Stimulated activated CD8-positive, alpha-beta memory T cell treated with anti-CD3 and anti-CD28 coated beads, Interleukin-2, amount 100 ng/mL, for 1 hour (primary cell): ENCODE measurements at places on chromosomes 3 and 15.

- DNase-seq: no peak
Observed at GRCh38 chr15:48828906-48829305, 18.0 kb upstream of the CEP152 start.

- DNase-seq: no peak
Observed at GRCh38 chr3:160005004-160005403, 16.4 kb downstream of the IL12A start.

DNA sequence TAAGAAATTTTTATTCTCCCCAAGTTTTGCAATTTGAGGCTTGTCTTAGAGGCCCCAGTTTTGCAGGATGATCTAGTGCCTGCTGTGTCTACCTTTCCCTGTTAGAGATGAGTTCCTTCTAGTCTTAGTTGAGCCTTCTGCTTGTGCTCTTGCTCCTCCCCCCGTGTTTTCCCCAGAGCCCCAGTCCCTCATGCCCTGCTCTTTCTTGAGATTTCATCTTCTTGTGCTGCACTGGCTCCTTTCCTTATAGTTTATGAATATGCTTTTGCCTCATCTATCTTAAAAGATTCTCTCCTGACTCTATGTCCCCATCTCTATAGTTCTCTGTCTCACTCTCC is 4.7 kb downstream of the GAP43 start:
- DNase-seq: no peak

DNA sequence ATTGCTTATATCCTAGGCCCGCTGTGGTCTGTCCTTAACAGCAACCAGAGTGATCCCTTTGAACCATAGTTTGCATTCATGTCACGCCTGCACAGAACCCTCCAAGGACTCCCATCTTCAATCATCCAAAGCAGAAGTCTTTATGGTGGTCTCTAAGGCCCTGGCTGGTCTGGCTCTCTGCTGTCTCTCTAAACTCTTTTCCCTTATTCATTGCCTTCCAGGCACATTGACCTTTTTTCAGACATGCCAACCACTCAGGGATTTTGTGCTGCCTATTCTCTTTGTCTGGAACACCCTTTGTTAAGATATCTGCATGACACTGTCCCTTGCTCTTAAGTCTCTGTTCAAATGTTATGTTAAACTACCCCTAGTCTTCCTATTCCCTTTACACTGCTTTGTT is 21.9 kb upstream of the ZBTB47 start:
- no peak for DNase-seq

DNA sequence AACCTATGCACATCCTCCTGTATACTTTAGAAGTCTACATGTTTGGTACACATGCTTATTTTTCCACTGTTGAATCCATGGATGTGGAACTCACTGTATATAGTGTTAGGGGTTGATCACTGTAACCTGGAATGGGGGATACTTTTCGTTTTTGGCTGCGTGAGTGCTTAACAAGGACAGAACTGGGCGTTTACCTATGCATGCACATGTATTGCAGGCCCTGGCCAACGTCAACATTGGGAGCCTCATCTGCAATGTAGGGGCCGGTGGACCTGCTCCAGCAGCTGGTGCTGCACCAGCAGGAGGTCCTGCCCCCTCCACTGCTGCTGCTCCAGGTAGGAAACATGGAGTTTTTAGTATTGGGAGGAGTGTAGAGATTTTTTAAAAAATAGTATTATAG is 2.3 kb downstream of the RPLP1 start:
- DNase-seq: no peak

DNA sequence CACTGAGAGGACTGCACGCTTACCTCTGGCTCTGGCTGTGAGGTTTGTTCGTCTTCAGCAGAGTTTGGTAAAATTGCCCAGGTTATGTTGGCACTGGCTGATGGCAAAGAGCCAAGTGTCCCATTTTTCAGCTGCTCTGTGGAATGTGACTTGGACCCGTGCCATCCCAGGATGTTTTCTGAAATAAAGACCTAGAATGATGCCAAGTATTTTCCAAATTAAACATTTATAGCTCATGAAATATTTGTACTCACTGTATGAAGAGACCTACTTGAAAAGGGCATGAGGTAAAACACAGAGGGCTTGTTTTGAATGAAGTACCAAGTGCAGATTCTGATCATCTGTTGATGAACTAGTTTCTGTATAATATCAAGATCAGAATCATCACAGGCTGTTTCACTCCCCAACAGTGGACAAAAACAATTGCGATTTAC is 200.5 kb downstream of the STT3B start:
- DNase-seq: no peak

GRCh38 chr15:100849021-100849854 is 30.4 kb upstream of the ALDH1A3 start:
- peak; percentile 14 for DNase-seq

GRCh38 chr15:70383856-70384255 is 286.1 kb upstream of the TLE3 start:
- no peak for DNase-seq

DNA sequence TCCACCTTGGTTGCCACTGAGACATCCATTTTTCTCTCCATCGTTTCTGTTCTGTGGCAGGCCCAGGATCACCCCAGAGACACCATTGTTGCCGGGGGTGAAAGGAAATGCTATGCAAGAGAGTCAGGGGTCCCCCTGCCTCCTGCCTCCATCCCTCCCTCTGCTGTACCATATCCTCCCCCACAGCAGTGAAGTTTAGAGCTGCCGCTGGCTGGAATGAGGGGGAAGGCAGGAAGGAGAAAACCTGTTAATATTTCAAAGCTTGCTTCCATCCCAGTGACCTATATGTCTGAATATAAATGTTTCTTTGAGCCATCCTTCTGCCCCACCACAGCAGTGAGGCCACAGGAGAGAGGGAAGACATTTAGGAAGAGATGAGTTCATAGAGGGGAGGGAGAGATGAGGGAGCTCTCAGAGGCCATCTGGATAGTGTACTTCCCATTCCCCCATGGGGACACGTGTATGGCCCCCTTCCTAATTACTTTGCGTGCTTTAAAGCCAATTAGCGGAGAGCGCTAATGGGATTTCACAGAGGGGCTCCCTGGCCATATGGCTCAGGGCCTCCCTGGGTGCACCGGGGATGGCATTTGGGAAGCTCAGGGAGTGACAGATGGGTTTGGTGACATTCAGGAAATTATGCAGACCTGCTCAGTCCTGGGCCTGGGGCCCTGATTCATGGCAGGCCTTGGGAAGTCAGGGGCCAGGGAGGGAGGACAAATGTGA is 40.4 kb upstream of the CHRNB4 start:
- DNase-seq: no peak

DNA sequence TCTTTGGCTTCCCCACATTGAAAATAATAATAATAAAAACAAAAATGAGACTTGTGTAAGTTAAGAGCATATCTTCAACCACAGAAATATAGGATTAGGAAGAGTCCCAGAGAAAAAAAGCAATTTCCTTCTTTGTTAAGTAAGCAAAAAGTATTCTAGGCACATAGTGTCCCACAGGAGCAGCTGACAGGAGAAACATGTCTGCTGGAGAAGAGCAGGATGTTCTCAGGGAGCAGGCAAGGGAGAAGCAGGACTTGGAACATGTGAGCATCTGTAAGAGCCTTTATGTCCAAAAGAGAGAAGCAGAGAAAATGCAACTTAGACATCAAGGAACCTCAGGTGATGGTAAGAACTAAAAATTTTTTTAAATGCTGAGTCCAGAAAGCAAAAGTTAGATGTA is 39.0 kb downstream of the TTC23 start:
- no peak for DNase-seq

GRCh38 chr15:83813682-83814081 is 159.8 kb downstream of the ADAMTSL3 start:
- DNase-seq: no peak

DNA sequence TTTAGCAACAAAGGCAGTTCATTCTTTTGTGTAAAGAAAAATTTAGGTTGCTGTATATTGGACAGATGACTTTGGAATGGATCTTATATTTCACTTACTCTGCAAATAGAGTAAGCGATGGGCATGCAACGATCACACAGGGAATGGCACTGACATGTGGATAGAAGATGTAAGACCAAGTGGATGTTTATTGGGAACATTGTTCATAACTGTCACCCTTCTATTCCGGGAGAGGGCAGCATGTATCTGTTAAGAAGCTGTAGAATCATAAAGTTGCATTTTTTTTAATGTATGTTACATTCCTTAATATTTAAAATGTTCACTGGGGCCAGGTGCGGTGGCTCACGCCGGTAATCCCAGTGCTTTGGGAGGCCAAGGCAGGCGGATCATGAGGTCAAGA is 41.2 kb downstream of the HPS3 start:
- no peak for DNase-seq

DNA sequence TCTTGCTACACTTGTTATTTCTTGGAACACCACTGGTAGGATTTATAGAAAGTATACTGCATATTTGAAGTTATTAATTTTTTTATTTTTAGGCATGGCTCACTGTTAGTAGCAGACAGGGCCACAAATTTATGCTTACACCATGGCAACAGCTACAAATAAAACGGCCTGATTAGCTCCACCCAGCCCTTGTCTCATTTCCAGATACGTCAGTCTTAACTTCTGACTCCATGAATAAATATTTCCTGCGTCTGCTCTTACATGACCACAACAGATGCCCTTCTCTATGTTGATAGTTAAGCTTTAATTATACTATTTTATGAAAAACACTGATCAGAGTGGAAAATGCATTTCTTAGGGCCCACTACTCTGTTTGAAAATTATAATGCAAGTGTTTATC is 62.3 kb upstream of the CPOX start:
- DNase-seq: no peak

DNA sequence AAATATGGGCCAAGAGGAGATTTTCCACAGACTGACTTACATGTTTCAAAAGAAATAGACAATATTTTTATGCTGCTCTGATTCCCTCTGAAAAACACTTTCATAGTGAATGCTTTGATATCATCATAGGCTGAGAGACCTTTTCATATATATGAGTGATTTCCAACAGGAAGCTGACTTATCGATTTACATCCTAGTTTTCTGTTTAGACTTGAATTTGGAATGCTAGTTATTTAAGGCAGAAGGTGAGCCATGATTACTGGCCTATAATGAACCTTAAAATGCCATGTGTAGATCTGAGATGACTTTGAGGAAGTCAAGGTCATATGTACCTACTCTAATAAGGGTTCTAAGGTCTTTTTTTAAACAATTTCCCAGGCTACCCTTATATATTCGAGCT is 1126.1 kb downstream of the ROBO1 start:
- DNase-seq: no peak

DNA sequence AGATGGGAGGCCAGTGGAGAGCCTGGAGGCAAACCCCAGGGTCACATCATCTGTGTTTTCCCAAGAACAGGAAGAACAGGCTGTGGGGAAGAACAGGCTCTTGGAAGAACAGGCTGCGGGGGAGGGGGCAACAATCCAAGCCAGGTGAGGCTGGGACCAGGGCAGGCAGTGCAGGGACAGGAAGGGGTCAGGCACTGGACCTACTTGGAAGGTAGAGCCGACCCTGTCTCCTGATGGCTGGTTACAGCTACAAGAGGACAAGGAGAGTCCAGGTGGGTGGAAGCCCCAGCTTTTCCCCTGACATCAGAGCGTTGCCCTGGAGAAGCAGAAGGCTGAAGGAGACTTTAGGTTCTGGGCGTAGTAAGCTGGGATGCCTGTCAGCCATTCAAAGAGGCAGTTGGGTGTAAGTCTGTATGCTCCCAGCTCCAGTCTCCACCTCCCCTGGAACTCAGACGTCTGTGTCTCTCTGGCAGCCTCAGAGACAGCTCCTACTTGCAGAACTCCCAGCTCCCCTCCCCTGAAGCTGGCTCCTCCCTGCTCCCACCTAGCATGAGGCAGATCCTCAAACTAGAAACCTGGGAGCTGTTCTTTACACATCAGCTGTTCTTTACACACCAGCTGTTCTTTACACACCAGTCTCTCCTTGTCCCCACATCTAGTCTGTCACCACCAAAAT is 130.9 kb downstream of the DNAJB8 start:
- no peak for DNase-seq

- DNase-seq: no peak
Observed at GRCh38 chr3:14429237-14429636, 26.8 kb downstream of the SLC6A6 start.

- DNase-seq: no peak
Observed at GRCh38 chr3:192129586-192129985, 597.8 kb downstream of the FGF12 start.

DNA sequence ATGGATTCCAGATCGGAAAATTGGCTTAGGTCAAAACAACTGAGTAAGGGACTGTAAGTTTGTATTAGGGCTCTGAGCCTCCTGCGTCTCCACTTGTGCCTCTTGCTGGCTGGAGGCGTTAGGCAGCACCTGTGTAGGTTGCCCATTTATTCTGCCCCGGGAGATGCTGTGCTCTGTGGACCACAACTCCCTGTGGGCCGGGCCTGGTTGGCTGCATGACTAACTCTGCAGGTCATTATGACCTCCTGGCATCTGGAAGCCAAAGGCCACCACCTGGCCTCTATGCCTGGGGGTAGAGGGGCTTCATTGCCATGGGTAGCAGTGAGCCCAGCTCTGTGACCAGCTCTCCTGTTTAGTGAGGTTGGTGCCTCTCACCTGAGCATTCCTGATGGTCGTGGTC is 36.0 kb upstream of the BDH1 start:
- no peak for DNase-seq

- DNase-seq: no peak
Observed at GRCh38 chr15:83786336-83786735, 132.4 kb downstream of the ADAMTSL3 start.

GRCh38 chr15:29795610-29796009 is 26.7 kb downstream of the TJP1 start:
- DNase-seq: no peak

DNA sequence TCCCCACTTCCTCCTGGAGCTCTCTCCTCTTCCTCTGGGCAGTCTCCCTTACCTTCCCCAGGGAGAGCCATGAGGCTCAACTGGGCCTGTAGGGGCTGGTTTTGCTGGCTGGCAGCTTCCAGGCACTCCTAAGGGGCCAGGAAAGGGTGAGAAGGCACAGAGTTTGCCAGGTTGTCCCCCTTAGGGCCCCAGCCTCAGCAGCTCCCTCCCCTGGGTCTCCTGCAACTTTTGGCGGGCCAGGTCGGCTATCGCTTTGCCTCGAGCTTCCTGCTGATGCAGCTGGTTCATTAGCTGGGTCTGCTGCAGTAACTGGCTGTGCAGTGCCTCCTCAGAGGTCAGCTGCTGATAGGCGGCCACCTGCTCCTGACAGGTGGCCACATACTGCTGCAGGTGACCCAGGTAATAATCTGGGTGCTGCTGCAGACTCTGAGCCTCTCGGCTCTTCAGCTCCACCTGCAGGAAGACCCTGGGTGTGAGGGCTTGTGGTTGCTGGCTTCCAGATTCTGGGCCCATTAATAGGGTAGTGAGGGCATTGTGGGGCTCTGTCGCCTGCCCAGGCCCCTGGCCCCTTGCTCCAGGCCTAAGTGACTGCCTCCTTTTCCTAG is 29.7 kb upstream of the OR4F6 start:
- DNase-seq: no peak

- DNase-seq: no peak
Observed at GRCh38 chr3:123053107-123053506, 13.7 kb upstream of the PDIA5 start.

DNA sequence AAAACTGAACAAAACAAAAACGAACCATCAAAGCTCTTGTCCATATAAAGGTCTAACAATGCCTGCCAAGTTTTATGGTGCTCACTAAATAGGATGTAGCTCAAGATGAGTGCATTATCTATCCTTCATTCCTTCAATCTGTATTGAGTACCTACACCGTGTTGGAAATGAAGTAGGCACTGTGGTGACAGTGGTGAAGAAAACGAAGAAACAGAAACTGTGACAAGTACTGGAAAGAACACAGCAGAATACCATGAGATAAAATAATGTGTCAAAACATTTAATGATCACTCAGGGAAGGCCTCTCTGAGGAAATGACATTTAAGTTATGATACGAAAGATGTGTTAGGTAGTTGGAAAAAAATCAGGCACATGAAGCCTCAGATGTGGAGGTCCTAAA is 36.2 kb downstream of the CBLB start:
- DNase-seq: no peak
